ENCODE measurements at places on chromosomes 5 and 9.

GRCh38 chr5:38367410-38367809, 109.1 kb downstream of the EGFLAM start:
- DNase-seq = no peak

- DNase-seq = no peak
Measured at GRCh38 chr9:124450241-124450924, at the start of gene ADGRD2. ADGRD2 (plus strand) TSS chr9:124450451; CDS start chr9:124451667, 1,216 bp downstream.

DNA sequence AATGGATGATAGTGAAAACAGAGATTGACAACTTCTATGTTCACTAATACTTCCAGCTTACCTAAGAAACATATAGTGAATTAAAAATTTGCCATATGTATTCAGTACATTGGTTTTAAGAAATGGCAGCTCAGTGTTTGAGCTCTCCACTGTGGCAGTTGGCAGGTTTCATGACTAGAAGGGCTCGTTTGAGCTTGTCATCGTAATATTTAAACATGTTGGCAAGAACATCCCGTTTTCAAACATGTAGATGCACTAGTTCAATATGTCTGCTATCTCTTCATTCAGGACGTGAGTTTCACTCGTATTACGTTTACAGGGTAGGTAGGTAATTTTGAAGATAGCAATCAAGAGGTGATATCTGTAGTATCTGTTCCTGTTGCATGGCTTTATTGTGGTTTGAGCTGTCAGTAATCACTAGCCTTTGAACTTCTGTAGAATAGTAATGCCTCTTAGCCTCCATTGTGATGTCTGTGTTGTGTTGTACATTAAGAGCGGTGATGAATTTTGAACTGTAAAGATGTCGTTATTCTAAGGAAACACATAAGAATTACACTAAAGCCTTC, 74.8 kb downstream of the NLN start:
- DNase-seq = no peak

GRCh38 chr9:104950838-104951237, 22.9 kb upstream of the ABCA1 start:
- DNase-seq = no peak

Data from KG1 (cell line).